ENCODE measurements at places on chromosomes 7 and 10.

DNA sequence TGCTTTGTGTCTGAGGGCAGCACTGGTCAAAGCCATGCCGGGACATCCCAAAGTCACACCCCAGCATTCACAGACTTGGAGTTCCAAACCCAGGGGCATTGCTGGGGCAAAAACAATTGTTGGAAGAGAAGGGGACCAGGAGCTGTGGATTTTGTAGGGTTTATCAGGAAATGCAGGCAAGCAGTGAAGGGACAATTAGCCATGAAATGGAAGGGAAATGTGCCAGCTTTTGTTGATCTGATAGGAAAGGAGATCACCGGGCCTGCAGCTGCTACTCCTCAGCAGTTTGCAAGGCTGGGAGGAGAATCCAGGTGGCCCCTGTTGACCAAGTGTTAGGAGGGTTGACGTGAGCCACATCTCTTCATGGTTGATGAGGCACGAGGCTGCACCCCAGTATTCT is 2.5 kb upstream of the BRI3 start:
- no peak for DNase-seq

GRCh38 chr10:9869606-9870176 is 1148.0 kb upstream of the CELF2 start:
- DNase-seq, result no peak

GRCh38 chr7:91137788-91138368 is 126.4 kb upstream of the FZD1 start:
- DNase-seq, result no peak

DNA sequence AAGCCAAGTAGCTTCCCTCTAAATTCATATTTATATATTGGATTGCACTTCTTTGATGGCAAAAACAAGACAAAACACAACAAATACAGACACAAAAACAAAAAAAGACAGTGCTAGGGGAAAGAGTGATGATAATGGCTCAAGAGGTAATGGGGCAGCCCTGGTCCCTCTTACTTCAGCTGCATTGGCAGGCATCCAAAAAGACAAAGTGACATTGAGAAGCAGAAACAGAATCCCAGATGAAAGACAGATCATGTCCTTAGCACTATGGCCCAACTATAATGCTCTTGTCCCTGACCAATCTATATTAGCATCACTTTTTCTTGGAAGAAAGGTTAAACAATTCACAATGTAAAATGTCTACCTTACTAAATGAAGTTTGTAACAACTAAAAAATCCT is 76.2 kb downstream of the GPR85 start:
- no peak for DNase-seq

DNA sequence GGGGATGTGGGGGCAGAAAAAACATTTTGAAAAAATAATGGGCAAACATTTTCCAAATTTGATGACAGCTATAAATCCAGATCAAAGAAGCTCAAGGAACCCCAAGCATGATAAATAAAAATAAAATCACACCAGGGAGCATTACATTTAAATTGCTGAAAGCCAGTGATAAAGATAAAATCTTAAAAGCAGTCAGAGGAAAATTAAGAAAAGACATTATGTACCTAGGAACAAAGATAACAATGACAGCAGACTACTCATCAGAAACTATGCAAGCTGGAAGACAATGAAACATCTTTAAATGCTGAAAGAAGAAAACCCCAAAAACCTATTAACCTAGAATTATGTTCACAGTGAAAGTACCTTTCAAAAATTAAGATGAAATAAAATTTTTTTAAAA is 23.3 kb downstream of the NEUROG3 start:
- peak; percentile 27 for DNase-seq

DNA sequence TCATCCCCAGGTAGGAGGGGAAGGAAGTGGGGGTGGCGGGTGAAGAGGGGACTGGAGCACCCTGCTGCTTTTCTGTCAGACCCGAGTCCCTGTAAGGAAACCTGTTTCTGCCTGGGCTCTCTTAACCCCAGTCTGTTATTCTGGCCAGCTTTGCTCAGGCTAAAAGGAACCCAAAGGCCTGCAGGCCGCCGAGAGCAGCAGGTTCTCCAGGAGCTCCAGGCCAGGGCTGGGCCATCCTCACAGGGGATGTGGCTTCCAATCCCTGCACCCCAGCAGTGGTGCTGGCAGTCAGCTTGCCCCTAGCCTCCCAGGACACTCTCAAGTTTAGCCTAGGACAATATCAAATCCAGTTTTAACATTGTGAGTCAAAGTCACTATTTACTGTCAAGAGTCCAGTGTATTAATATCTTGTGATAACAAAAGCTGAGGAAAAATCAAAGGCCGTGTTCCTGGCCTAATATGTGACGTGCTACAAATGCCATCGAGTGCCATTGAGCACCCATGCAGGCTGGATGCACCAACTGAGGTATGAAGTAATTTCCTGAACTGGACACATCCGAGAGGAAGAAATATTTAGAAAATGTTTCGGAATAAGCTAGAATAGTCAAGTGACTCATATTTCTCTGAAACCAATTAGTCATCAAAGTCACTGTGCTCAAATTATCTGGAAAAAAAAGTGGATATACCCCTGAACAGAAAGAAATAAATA is 7.0 kb downstream of the PKD1L1 start:
- peak; percentile 32 for DNase-seq
